Umbilical cord (tissue), 2 donors: ENCODE measurements at places on chromosomes 11 and 22.

- DNase-seq: no peak
Measured at GRCh38 chr11:613369-613968, 2.3 kb downstream of the IRF7 start.

DNA sequence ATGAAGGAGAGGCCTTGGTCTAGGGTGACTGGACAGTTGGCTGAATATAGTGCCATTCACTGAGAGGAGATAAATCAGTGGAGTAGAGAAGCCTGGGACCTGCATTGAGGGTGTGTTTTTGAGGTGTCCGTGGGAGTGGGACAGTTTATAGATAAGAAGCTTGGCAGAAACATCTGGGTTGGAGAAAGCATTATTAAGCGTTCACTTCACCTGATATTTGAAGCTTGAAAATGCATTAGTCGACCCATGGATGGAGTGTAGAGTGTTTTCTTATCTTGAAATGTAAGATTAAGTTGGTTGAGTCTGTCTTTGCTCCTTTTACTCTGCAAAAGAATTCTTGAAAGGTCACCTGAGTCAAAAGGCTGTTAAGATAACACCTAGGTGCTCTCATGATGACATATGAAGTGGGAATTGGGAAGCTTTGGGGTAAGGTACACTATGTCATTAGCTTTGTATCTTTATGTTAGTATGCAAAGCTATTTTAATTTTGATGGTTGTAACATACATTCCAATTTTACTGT lies 160.7 kb downstream of the ARHGAP42 start:
- no peak for DNase-seq

DNA sequence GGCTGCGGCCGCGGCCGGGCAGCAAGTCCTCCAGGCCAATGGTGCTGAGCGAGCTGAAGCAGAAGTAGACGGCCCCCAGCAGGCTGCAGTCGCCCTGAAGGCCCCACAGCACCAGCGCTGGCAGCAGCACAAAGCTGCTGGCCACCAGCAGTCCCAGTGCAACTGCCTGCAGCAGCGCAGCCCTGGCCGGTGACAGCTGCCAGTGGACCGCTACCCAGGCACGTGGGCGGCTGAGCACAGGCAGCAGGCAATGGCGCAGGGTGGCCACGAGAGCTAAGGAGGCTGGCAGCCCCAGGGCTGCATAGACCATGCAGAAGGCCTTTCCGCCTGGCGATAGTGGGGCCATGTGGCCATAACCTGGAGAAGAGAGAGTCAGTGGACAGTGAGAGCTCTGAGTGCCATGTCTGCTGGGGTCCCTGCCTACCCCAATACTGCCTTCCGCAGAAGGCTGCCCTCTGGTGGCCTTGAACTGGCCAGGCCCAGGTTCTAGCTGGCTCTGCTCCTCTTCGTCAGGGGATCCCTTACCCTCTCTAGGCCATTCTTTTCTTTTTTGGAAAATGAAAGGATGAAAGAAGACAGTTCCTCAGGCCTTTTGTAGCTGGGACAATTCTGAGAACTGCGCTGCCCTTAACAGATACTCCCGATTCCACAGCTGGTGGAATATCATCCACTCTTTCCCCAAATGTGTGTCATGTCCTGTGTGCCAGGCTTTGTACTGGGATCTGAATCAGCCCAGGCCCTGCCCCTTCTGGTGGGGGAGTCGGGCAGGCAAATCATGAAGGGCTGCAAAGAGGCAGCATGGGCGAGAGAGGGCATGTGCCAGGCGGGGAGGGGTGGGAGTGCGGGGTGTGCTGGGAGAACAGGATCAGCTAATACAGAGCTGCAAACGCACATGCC lies 1.8 kb downstream of the KCNK7 start:
- DNase-seq: no peak

DNA sequence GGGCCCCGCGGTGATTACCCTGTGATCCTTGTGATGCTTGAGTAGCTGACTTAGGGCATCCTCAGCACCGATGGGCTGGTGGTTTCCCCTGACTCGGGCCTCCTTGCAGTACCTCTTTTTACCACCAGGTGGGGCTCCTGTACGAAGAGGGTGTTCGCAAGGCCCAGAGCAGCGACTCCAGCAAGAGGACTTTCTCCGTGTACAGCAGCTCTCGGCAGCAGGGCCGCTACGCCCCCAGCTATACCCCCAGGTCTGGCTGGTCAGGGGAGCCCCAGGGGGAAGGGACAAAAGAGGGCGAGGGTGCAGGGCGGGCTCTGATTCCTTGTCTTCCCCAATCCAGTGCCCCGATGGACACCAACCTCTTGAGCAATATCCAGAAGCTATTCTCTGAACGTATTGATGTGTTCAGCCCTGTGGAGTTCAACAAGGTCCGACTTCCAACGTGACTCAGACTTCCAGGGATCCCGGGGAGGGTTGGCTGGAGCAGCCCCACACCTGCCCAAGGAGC lies 1.3 kb upstream of the TM7SF2 start:
- DNase-seq: peak; percentile 82

- DNase-seq: no peak
Measured at GRCh38 chr11:74691755-74692154, 39.5 kb downstream of the CHRDL2 start.

GRCh38 chr22:38074181-38075104 lies 9.5 kb downstream of the SLC16A8 start:
- peak; percentile 42 for DNase-seq

DNA sequence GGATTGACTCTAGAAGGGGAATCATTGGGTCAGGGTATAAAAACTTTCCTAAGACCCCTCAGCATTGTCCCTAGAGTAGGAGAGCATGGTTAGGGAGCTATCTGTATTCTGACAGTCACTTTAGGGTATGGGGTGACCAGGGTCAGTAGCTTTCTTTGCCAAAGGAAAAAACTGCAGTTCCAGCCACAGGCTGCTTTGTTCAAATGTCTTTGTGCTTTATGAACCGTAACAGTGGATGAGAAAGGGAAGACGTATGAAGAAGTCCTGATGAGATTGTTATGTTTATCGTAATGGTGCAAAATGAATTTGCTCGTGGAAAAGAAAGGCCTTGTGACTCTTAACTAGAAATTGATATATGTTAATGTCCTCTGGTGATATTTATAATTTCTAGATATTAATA lies 30.0 kb downstream of the CYB5R2 start:
- DNase-seq: no peak

DNA sequence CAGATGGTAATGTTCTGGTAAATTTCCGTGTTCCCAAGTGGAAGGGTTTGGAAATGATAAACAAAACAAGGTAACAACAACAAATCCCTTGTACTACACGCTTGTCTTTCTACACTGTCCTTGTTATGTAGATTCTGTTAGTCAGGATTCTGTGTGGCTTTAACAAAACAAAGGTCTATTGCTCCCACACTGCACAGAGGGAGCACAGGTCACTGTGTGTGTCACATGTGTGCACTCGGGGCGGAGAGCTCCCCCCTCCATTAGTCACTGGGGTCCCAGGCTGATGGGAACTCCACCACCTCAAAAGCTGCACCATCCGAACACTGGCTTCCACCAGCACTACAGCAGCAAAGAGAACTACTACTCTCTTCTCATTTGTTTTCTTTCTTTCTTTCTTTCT lies 227.9 kb downstream of the NTM start:
- no peak for DNase-seq

- DNase-seq: no peak
Measured at GRCh38 chr11:122664188-122664587, 8.7 kb downstream of the UBASH3B start.

DNA sequence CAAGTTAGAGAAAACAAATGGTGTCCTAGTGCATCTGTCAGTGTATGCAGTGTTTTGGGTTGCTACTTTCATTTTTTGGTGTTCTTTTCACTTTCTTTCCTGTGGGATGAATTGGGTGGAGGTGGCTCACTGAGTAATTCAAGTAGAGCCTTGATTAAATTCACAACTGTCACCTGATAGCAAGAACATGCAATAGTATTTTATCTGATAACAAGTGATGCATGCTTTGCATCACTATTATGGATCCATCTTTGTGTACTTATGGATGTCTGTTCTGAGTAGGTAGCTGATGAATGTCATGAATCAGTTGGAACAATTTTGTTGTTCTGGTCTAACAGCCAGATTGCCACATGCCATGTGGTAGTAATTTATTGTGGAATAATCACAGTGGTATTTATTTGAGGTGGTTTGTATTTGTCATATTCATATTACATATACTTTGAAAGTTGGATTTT lies 87.5 kb downstream of the DDX10 start:
- DNase-seq: no peak

DNA sequence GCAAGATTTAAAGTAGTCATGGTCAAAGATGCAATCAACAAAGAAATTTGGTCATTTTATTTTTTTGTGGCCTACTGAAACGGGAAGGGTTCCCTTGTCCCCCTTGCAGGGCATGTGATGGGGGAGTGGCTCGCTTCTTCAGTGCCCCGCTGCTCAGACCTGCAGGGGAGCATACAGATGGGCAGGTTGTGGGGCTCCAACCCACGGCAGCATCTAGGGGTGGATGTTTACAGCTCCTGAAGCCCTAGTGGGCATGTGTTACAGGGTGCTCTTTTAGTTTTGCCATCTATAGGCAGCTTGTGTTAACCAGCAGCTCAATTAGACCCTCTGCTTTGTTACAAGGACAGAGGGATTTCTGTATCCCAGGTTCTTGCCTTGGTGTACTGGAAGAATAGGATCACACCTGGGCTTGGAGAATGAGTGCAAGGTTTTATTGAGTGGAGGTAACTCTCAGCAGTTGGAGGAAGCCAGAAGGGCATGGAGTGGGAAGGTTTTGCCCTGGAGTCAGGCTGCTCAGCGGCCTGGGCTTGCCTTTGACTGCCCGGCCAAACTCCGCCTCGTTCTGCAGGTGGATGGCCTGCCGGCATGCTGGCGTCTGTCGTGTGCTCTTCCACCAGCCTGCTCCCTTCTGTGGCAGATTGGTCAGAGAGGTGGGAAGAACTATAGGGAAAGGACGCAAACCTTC lies 9.4 kb downstream of the GSTP1 start:
- DNase-seq: no peak

- DNase-seq: no peak
Measured at GRCh38 chr22:29342577-29343312, 27.2 kb upstream of the RASL10A start.

DNA sequence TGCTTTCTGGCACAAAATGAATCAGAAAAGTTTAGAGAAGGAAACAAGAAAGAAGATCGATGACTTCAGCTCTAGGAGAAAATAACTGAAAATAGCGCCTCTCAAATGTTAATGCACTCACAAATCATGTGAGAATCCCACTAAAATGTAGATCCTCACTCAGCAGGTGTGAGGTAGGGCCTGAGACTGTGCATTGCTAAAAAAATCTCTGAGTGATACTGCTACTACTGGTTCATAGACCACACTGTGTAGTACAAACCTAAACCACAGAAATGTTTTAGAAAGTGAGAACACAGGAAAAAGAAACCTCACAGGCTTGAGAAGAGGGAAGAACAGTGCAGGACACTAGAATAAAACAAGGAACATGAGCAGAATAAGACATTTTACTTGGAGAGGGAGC lies 2.0 kb downstream of the OR8D4 start:
- DNase-seq: no peak

DNA sequence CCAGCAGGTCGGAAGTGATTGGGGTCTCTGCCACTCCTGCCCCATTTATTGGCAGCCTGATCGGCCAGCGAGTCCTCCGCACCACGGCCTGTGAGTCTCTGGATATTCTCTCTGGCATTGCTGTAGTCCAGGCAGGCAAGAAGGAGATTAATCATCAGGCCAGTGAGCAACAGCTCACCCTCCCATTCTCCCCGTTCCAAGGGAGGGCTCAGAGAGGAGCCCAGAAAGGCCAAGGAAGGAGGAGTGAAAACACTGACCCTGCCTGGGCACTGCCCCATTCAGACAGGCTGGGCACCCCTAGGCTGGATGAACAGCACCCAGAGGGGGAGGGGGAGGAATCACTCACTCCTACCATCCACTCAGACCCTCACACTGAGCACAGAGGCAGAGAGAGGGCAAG lies 3.1 kb downstream of the SAA2 start:
- no peak for DNase-seq

GRCh38 chr11:123186286-123186685 lies 8.8 kb downstream of the CLMP start:
- DNase-seq: no peak

DNA sequence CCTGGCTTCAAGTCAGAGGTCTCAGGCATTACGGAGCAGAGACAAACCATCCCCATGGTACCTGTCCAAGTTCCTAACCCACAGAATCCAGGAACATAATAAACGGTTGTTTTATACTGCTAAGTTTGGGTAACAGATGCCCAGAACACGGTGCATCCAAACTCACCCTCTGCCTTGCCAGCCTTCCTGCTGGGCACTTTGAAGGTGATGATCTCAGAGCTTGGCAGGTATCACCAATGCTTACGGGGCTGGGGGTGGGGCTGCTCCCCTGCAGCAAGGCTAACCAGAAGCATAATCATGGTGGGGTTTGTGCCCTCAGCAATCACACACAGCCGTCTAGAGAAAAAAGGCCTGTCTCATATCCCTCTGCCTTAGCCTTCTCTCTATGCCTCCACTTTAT lies 27.1 kb downstream of the DKK3 start:
- no peak for DNase-seq

GRCh38 chr11:128482092-128482491 lies 105.3 kb downstream of the ETS1 start:
- no peak for DNase-seq

DNA sequence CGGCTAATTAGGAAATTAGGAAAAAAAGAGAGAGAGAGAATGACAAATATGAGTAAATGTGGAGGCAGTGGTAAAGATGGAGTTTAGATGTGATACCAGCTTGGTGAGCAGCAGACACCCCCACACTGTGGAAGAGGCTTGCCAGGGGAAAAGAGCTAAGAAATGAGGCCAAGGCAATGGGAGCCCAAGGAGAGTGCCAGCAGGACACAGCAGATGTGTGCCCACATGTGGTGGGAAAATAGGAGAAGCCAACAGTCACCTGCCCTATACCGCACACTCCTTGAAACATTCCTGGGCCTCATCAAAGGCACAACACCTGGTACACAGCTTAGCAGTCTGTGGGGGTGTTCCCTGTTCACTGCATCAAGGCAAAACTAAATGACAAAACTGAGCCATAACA lies 104.9 kb downstream of the FAM76B start:
- no peak for DNase-seq

DNA sequence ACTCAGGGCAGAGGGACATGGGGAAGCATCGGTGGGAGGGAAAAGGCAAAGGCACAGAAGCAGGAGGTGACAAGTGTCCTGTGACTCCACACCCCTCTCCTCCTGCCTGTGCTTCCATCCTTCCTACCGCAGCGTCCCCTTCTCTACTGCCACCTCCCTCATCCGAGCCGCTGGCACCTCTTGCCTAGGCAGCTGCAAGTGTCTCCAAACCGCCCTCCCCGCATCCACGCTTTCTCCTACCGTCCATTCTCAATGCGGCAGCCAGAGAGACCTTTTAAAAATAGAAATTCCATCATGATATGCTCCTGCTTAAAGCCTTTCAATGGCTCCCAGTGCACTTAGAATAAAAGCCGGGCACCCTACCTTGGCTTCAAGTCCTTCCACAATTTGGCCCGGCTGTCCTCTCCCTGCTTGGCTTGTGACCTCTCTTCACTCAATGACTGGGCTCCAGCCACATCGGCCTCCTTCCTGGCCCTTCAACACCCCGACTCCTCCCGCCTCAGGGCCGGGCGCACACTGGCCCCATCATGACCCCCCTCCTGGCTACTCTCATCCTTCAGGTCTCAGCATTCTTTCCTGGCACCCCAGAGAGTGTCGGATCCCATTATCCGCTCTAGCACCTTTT lies 16.5 kb downstream of the LRRC10B start:
- DNase-seq: no peak

- no peak for DNase-seq
Measured at GRCh38 chr11:64799623-64800302, 3.3 kb downstream of the MAP4K2 start.

GRCh38 chr11:77202941-77203900 lies 75.2 kb downstream of the MYO7A start:
- DNase-seq: no peak

GRCh38 chr22:43854121-43854785 lies 8.1 kb downstream of the SULT4A1 start:
- no peak for DNase-seq

- DNase-seq: no peak
Measured at GRCh38 chr11:45485070-45485707, 180.2 kb downstream of the CHST1 start.
